ENCODE measurements at places on chromosomes 2 and 18.

DNA sequence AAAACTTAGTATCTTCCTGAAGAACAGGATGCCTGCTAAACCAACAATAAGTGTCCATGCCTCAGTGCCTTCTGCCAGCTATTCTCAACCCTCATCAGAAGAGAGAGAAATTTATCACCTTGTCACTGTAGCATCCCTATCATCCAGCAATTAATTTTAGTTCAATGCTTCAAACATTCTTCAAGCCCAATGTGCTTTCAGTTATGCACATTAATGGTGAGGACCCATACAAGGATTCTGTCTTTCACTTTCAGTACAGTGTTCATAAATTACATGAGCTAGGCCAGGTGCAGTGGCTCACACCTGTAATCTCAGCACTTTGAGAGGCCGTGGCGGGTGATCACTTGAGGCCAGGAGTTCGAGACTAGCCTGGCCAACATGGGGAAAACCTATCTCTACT, 47.0 kb upstream of the MSH6 start:
- no peak for DNase-seq

DNA sequence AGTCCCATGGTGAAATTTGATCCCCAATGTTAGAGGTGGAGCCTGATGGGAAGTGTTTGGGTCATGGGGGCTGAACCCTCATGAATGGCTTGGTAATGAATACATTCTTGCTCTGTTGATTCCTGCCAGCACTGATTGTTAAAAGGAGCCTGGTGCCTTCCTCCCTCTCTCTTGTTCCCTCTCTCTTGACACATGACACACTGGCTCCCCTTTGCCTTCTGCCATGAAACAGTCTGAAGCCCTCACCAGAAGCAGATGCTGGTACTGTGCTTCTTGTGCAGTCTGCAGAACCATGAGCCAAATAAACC, 30.6 kb upstream of the EPC2 start:
- DNase-seq, result no peak

- no peak for DNase-seq
These were observed 286.6 kb upstream of the HDAC4 start for GRCh38 chr2:239687441-239687840.

- DNase-seq, result no peak
These were observed 305.7 kb upstream of the PKDCC start for GRCh38 chr2:41741951-41742595.

DNA sequence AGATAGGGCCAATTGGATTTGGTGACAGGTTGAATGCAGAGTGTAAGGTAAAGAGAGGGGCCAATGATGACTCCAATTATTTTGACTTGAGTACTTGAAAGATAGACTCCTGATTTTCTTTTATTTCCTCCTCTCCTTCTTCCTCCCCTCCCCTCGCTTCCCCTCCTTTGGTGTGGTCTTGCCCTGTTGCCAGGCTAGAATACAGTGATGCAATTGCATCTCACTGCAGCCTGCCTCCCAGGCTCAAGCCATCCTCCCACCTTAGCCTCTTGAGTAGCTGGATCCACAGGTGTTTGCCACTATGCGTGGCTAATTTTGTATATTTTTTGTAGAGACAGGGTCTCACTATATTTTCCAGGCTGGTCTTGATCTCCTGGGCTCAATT, 2.3 kb downstream of the DGUOK start:
- no peak for DNase-seq

GRCh38 chr2:234374736-234375135, 122.1 kb downstream of the ARL4C start:
- no peak for DNase-seq

GRCh38 chr2:133390156-133390555, 178.1 kb downstream of the NCKAP5 start:
- peak; percentile 35 for DNase-seq

- DNase-seq, result peak; percentile 42
These were observed at the start of gene DOCK10 for GRCh38 chr2:225041851-225042799. Gene DOCK10, minus strand, starts transcription at chr2:225042468. Its CDS starts 94 bp downstream, at chr2:225042374.

DNA sequence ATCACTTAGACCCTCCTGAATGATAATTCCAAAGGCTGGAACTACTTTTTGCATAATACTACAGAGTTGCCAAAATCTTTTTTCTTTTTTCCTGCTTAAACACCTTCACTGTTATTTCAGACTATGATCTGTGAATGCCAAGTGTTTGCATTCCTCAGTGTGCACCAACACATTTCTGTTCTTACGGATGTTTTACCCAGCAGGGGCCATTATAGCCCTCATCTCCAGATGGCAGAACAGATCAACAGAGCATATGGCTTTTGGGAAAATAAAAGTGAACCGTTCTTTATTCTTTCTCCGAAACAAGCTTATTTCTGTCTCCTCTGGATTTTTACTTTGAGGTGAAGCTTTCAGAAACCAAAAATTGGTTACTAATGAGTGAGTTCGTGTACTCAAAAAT, 1226.6 kb upstream of the FAM98A start:
- no peak for DNase-seq

DNA sequence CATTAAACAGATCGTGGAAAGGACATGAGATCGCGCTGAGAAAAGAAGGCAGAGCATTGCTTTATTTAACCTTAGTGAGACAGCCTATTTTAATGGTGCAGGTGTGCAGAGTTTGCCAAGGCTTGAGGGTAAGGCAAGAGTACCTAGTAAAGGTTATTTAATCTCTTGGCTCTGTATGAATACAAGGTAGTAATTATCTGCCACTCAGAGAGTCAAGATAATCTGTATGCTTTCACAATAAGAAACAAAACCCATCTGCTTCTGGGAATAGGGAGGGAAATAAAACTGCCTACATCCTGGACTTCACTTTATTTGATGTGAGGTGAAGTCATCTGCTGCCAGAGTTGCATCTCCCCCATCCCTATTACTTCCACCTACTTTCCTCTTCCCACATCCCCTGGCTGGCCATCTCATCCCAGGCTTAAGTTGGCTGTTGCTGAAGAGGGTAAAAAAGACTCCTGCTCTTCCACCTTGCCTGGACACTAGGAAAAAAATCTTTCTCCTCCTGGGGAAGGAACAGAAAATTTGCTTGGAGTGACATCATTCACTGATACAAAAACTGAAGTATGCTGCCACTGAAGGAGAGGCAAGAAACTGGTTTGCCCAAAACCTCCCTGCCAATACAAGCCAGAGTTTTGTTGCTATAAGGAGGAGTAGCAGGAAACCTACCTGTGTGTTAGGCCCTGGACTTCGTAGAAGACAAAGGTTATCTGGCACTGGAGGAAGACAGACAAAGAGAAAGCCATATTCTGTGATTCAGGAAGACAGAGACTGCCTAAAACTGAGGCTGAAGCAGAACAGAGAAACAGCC, 35.8 kb upstream of the ARHGAP25 start:
- no peak for DNase-seq

DNA sequence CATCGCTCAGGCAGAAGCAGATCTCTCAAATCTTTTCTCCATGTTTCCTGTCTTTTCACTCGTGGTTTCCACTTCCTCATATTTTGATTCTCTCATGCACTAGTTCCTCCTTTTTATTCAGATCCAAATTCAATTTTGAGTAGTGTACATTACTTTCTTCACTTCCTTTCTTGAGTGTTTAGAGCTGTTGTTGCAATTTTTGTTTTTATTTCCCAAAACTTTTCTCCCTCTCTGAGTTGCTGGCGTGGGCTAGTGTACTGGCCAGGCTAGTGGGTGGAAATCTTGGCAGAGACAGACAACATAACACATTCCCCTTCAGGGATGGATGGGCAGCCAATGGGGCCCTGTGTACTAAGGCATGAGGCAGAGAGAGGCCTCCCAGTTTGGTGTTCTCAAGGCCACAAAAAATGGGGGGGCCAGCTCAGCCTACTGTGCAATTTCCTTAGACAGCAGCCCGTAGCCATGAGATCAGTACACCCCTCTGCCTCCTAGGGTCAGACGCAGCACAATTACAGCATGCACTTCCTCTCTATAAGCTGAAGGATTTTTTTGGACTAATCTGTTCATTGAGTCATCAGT, 145.1 kb upstream of the PID1 start:
- DNase-seq, result peak; percentile 63

DNA sequence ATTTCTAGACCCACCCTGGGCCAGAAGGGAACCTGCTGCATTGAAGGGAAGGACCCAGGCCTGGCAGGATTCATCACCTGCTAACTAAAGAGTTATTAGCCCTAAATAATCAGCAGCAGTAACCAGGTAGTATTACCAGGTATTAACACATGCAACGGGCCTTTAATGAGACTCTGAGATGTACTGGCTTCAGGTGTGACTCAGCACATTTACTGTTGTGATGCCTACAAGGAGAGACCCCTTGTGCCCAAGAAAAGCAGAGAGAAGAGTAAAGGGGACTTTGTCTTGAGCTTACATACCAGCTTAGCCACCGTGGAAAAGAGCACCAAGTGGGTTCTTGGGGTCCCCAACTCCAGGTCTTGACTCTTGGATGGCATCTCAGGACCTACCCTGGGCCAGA, 243.1 kb upstream of the SLC39A10 start:
- no peak for DNase-seq

GRCh38 chr2:70828914-70829824, 6.4 kb downstream of the CD207 start:
- DNase-seq, result peak; percentile 38

DNA sequence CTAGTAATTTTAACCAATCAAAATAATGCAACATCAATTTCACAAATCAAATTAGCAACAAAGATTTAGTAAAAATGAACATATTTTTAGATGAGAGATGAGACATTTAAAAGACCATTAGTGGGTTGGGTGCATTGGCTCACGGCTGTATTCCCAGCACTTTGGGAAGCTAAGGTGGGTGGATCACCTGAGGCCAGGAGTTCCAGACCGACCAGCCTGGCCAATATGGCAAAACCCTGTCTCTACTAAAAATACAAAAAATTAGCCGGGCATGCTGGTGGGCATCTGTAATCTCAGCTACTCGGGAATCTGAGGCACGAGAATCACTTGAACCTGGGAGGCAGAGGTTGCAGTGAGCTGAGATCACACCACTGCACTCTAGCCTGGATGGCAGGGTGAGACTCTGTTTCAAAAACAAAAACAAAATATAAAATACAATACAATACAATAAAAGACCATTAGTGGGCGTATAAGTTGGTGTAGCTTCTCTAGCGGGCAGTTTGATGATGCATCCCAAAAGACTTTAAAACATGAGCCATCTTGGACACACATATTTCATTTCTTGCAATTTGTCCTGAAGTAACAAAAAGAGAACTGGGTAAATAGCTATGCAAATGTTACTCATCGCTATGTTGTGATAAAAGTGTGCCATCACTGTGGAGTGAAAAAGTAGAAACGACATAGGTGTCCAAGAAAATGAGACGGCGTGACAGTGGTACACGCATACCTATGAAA, 101.8 kb downstream of the COL6A3 start:
- DNase-seq, result no peak

DNA sequence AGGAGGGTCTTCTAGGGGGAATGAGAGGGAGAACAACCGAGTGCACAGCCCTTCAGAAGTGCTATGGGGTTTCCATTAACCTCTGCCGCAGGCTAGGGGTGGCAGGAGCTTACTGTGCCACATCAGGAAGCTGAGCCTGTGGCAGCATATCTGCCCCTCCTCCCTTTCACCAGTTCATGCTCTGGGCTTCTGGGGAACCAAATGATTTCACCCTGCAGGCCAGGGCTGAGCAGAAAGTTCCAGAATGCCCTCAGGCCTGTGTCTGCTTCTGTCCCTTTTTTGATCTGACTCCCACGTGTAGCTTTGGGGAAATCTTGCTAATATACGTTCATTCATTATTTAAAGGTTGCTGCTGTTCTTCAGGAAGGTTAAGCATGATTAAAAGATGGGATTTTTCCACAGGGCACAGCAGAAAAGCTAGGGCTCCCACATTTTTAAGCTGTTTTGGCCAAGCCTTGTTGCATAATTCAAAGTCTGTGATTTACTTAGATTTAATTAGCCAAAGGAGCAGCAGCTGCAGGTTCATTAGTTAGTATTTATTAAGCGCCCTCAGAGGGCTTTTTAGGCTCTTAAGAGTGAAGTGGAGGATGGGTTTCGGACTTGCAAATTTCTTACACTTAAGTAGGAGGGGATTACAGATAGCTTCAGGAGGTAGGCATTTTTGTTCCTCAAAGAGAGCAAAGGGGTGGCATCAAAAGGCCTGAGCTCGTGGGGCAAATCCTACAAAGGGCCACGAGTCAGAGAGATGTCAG, 10.2 kb downstream of the TMEM247 start:
- DNase-seq, result no peak

DNA sequence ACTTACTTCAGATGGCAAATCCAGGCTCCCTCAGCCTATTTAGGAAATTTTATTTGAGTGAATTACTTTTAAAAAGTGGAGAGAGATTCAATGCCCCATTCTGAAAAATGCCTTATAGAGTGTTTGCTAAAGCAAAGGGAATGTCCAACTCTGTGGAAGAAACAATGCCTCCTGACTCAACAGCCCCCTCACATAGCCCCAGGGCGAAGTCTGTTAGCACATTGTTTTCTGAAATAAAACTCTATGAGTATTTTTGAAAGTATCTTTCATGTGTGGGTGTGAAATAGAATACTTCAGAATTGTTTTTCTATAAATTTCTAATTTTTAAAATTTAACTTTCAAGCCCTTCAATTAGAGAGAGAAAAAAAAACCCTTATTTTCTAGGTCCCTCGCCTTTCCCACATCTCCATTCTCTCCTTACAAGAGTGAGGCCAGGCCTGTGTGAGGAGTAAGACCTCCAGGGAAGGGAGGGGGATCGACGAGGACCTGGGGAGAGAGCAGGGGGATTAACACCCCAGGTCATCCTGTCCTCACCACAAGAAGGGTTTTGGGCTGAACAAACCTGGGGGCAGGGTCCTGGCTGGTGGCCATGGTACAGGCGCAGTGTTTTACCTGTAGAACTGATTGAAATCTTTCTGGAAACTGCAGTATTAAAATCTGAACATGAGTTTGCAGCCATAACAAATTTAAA, 141.4 kb downstream of the SNTG2 start:
- no peak for DNase-seq

GRCh38 chr18:64403784-64404503, 255.1 kb upstream of the LINC00305 start:
- DNase-seq, result peak; percentile 3

DNA sequence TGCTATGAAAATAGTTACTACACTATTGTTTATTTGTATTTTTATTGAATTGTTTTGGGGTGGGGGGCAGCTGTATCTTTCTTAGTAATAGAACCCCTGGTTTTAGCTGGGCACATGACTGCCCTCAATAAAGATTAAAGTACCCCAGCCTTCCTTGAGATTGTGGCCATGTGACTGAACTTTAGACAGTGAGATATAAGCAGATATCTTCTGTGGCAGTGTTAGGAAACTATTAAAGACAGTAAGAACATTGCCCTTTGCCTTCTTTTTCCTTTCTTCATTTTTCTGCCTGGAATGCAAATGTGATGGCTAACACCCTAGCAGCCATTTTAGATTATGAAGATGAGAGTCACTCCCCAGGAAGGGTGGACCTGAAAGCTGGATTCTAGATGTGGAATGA, 47.9 kb upstream of the AKAIN1 start:
- DNase-seq, result no peak

- DNase-seq, result no peak
These were observed 42.3 kb downstream of the SLC38A11 start for GRCh38 chr2:164913011-164913410.

GRCh38 chr18:44704135-44704789, 23.6 kb downstream of the SETBP1 start:
- no peak for DNase-seq

Measured in brain microvascular endothelial cell (primary cell).